ENCODE measurements at places on chromosomes 13 and 19.

DNA sequence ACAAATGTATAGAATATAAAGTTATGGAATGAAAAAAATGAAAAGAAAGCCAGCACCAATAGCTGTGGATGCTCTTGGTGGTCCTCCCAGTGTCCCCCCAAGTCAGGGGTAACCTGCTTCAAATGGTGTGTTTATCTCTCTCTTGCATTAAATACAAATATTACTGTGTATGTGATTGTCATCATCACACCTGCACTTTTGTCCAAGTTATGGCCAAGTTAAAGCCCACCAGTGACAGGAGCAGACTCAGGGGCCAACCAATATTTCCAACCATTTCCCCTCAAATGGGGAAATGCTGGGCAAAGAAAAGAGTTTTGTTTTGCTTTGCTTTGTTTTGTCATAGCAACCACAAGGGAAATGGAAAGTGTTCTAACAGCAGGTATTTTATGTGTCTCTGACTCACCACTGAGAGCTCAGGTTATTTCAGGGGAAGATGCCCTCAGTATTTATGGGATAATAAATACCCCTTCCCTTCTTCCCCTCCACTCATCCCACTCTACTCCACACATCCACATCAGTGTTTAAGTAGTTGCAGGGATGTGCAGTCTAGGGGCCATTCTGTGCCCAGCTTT, 133.6 kb downstream of the COL4A1 start:
- DNase-seq, result peak; percentile 1

- peak; percentile 97 for DNase-seq
These were observed at the start of gene MZF1 for GRCh38 chr19:58572818-58573657. Gene MZF1 (minus strand): TSS chr19:58573335. CDS start chr19:58571389, 1,946 bp downstream.

GRCh38 chr13:62793850-62794249, 1378.2 kb upstream of the PCDH20 start:
- no peak for DNase-seq

DNA sequence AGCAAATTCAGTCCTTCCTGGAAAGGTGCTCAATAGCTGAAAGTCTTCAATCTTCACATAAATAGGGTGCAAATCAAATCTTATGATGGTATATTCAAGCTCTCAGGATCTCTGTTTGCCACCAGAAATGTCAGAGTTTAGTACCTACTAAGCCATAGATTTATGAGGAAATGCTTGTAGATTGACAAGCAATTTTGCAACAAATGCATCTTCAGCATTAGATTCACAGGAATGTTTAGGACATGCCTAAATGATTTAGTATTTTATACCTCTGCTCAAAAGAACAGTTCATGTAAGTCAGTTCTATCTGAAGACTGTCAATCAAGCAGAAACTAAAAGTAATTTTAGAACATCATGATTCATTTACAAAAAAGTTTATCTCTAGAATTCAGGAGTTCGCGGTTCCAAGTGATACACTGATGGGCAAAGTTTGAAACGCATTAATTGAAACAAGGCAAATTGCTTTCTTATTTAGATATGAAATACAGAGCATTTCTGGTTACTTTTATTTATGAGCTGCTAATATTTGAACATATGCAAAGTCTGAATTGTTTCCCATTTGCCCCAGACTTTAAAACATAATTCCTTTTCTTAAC, 65.7 kb downstream of the DACH1 start:
- DNase-seq, result no peak

- no peak for DNase-seq
These were observed 7.9 kb downstream of the HNRNPL start for GRCh38 chr19:38841787-38842438.

- no peak for DNase-seq
These were observed 760.7 kb upstream of the PCDH9 start for GRCh38 chr13:67990868-67991267.

GRCh38 chr13:46207828-46208227, 3.9 kb upstream of the LRRC63 start:
- DNase-seq, result no peak

GRCh38 chr13:31350560-31350959, 150.8 kb downstream of the B3GLCT start:
- no peak for DNase-seq

- DNase-seq, result peak; percentile 7
These were observed 14.2 kb downstream of the ZIC2 start for GRCh38 chr13:99995589-99996380.

GRCh38 chr19:18503971-18504885, 17.6 kb downstream of the ELL start:
- no peak for DNase-seq

- DNase-seq, result no peak
These were observed 7.2 kb downstream of the PALM3 start for GRCh38 chr19:14054721-14055120.

GRCh38 chr13:112722433-112723263, 32.8 kb downstream of the ATP11A start:
- DNase-seq, result peak; percentile 45

DNA sequence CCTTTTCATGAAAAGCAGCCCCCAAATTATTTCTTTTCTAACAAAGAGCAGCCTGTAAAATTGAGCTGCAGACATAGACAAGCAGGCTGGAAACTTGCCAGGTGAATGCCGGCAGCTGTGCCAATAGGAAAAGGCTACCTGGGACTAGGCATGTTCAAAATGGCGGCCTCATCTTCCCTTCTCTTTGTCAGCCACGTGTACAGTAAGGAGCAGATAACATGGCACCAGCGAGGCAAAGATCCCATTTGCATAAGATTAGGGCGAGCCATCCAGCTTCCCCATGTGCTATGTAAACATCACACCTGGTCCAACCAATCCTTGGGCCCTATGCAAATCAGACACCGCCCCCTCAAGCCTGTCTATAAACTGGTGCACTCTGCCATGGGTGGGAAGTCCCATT, 31.2 kb upstream of the CACNA1A start:
- no peak for DNase-seq

DNA sequence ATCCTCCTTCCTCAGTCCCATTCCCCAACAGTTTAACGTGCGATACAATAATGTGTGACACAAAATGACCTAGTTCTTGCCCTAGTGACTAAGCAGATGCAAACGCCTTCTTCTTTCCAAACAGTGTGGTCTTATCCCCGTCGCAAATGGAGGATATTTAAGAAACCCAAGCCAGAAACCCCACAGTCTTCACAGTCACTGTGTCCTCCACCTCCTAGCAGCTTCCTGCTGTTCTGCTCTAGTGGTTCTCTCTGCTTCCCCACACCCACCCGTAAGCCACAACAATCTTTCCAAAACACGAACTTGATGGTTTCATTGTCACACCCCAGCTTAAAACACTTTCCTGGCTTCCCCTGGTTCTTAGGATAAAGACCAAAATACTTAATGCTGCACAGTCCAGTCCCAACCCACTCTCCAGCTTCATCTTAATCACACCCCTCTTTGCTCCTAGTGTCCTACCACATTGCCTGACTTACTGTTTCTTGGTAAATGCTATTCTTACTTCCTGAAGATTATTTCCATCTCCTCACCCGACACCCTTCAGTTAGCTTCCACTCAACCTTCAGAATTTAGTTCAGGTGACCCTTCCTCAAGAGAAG, 32.3 kb downstream of the ITM2B start:
- DNase-seq, result no peak

GRCh38 chr13:80141123-80141849, 199.6 kb downstream of the SPRY2 start:
- DNase-seq, result no peak

DNA sequence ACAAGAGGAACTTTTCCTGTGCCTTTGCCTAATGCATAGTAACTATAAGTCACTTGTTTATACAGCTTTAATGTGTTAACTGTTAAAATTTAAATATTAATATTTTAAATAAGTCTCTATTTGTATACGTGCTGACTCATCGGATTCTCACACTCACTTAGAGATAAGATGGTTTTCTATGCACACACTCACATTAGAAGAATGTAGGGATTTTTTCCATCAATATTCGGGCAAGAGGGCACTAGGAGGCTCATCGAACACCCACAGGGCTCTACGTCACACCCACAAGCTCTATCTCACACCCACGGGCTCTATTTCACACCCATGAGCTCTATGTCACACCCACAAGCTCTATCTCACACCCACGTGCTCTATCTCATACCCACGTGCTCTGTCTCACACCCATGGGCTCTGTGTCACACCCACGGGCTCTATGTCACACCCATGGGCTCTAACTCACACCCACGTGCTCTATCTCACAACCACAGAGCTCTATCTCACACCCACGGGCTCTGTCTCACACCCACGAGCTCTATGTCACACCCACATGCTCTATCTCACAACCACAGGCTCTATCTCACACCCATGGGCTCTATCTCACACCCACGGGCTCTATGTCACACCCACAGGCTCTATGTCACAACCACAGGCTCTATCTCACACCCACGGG, 73.4 kb downstream of the COL4A2 start:
- no peak for DNase-seq

GRCh38 chr19:58368561-58369360, 6.2 kb upstream of the ZNF497 start:
- DNase-seq, result no peak

DNA sequence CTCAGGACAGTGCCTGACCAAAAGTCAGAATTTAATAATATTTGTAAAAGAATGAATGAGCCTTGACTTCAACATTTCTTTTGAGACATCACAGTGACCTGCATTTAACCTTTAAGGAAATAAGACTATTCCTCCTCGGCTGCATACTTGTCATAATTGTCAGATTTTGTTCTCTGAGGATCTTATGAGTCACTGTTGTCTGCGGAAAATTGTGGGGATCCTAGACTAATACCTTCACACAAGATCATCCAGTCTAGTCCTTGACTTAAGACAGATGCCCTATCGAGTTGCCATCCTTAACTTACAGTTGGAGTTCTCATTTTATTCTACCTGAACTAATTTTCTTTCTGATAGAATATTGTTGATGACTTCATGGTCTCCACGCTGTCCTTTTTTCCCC, 198.4 kb downstream of the DLEU7 start:
- DNase-seq, result no peak

- DNase-seq, result no peak
These were observed 199.9 kb downstream of the LHFPL6 start for GRCh38 chr13:39403106-39403505.

DNA sequence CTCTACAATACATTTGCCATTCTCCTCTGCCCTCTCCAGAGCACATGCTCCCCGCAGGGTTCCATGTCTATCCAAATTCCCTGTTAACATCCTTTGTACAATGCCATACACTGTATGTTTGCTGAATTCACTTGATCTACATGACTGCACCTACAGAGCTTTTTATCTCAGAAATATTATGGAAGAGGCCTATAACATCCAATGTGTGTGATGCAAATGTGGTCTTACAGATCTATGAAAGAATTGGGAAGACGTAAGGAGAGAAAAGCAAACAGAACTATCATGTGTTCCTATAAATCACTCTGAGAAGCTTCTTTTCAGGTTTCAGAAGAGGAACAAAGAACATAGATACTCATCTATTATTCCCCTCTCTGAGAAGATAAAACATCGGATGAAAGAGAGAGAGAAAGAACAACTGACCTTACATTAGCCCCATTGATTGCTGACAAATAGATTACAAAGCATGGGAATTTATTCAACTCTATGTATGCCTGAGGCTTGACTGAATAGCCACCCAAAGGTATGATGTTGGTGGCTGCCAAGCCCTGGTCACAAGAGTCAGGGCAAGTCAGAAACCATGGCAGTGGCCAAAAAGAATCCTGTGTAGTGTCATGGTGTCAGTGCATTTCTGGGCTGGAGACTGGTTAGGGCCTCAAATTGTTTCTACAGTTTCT, 425.2 kb downstream of the FOXO1 start:
- no peak for DNase-seq

DNA sequence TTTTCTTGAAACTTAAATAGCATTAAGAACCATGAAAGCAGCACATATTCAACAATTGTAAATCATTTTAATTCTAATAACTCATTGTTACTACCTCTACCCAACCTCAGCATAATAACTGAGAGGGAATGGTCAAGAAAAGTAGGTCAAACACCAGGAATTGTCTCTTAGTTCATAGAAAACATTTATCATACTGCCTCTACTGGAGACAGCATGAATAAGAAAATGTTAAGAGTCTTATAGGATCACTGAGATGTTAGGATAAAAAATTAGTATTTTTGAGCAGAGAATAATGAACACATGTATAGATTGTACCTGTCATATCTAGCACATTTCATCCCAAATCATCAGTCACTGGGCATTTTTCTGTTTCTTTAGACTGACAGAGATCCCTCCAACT, 515.3 kb downstream of the PCDH9 start:
- no peak for DNase-seq

DNA sequence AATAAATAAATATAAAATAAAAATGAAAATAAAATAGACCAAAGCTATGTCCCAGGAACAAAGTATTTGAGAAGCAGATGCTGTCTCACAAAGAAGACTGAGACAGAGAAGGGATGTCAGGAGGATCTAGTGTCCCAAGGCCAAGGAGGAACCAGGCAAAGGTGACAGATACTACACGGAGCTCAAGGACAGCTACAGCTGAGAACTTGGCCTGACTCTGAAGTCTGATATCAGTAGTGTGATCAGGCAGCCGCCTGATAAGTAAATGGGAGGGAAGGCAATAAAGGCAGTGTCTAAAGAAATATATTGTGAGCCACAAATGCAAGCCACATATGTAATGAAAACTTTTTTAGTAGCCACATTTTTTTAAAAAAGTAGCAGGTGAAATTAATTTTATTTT, 20.4 kb upstream of the NANOS3 start:
- no peak for DNase-seq

GRCh38 chr19:57559404-57560025, at the start of gene ZNF550:
Gene ZNF550 (minus strand): TSS chr19:57559863. CDS start chr19:57559682, 181 bp downstream.
- DNase-seq, result no peak

- no peak for DNase-seq
These were observed 434.1 kb downstream of the ZNF536 start for GRCh38 chr19:30806311-30806710.
